Hepatocyte (in vitro differentiated cells): ENCODE measurements at places on chromosomes 3 and 15. TPM values are rescaled to one million over a fixed set of nuclear protein-coding genes. Genes with fewer than 3 reads are reported as not detected.

ARGFX gene
- not detected in 2 replicates for total RNA-seq

ATP2B2 gene
- total RNA-seq = 1.8 and 1.9 TPM in 2 replicates

FGF12 gene
- total RNA-seq = 2.1 and 4.9 TPM in 2 replicates

C2CD4A gene
- total RNA-seq = 0.12 and 0.13 TPM in 2 replicates

NAA80 gene
- 6.7 and 7.1 TPM in 2 replicates for total RNA-seq

DNA sequence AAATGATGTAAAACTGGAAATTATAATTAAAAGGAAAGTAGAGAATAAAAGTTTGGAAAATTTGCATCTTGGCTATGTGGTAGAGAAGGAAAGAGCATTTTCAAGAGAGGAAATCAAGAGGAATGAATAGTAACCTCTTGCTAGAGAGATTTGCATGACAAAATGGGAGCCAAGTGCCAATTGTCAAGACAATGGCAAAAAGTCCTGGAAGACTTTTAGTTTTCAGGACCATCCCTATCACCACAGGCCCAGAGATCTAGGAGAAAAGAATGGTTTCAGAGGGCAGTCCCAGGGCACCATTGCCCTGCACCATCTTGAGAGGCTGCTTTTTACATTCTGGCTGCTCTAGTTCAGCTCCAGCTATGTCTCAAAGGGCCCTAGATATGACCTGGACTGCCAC lies 1427.6 kb downstream of the ZPLD1 start:
- H3K4me1 ChIP-seq = no peaks in the 10 kb centered on the region
- H3K27me3 ChIP-seq = no peaks in the 10 kb centered on the region
- H3K4me3 ChIP-seq = no peak overlapping the region
- H3K27ac ChIP-seq = no peak overlapping the region

DNA sequence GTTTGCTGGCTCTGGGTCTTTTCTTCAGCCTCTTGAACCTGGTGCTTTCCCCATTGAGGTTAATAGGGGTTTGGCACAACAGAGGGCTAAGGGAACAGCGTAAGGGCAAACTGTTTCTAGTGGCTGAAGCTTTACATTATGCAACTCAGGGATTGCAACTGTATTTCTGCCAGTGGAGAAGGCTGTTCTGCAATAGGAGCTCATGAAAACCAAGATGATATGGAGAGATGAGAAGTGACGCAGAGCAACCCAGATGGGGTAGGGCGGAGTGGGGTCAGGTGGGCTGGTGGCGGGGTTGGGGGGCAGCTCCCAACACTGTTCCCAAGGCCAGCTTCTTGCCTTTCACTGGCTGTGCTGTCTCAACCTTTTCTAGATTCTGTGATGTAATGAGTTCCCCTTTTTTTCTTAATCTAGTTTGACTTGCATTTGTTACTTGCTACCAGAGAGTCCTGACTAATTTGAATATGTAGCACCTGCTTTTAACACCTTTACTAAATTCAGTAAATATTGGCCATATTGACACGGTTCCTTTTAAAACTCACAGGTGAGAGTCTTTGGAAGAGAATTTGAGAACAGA lies 7.2 kb downstream of the GXYLT2 start:
- H3K4me3 ChIP-seq = no peak overlapping the region
- no peak for DNase-seq
- no peaks in the 10 kb centered on the region for H3K27me3 ChIP-seq
- no peak overlapping the region for H3K27ac ChIP-seq
- H3K36me3 ChIP-seq = no peaks in the 10 kb centered on the region
- H3K4me1 ChIP-seq = peaks cover 40% of the 10 kb centered on the region

GRCh38 chr3:133074977-133075376 lies 36.8 kb downstream of the TMEM108 start:
- H3K4me1 ChIP-seq = peaks cover 7% of the 10 kb centered on the region
- no peaks in the 10 kb centered on the region for H3K36me3 ChIP-seq
- H3K27me3 ChIP-seq = no peaks in the 10 kb centered on the region
- DNase-seq = no peak
- H3K27ac ChIP-seq = no peak overlapping the region
- no peak overlapping the region for H3K4me3 ChIP-seq

DNA sequence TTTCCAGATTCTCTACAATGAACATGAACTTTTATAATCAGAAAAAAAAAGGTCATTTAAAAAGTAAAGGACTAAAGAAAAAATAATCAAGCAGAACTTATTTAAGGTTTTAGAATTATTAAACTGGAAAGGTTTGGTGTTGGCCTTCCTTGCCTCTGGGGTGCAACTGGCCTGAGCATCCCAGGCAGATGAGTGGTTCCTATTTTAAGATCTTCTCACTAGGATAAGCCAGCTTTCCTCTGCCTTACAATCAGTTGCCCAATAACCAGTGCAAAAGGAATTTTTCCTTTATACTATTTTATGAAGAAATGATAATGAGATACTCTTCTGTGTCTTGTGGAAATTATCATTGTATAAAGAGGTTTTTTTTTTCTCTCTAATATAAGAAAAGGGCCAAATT lies 56.6 kb downstream of the SEC22A start:
- no peaks in the 10 kb centered on the region for H3K4me1 ChIP-seq
- H3K27me3 ChIP-seq = no peaks in the 10 kb centered on the region
- no peak overlapping the region for H3K4me3 ChIP-seq
- H3K27ac ChIP-seq = no peak overlapping the region
- DNase-seq = no peak

GRCh38 chr3:184307915-184308314 lies 6.5 kb upstream of the EIF4G1 start:
- H3K27ac ChIP-seq = no peak overlapping the region
- H3K36me3 ChIP-seq = no peaks in the 10 kb centered on the region
- DNase-seq = no peak

DNA sequence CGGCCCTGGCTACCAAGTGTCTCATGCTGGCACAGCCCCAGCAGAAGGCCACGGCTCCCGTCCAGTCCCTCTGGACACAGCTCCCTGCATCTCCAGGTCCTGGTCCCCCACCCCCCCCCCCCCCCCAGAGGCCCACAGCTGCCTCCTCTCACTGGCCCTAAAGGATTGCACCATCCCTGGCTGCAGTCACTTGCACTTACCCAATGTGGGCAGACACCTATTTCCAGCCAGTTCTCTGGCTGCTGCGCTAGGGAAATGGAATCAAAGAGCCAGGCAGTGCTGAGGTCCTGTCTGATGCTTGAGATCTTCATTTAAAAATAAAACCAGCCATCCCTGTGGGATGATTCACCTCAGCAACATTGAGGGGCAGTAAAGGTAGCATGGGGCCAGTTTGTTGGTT lies 346.4 kb downstream of the OCA2 start:
- no peaks in the 10 kb centered on the region for H3K27me3 ChIP-seq
- H3K36me3 ChIP-seq = no peaks in the 10 kb centered on the region
- DNase-seq = no peak
- no peak overlapping the region for H3K4me3 ChIP-seq
- H3K4me1 ChIP-seq = no peaks in the 10 kb centered on the region

GRCh38 chr3:46541835-46542234 lies 24.3 kb downstream of the LRRC2 start:
- H3K27ac ChIP-seq = no peak overlapping the region
- no peak for DNase-seq
- no peaks in the 10 kb centered on the region for H3K36me3 ChIP-seq
- H3K4me1 ChIP-seq = no peaks in the 10 kb centered on the region
- H3K4me3 ChIP-seq = no peak overlapping the region

DNA sequence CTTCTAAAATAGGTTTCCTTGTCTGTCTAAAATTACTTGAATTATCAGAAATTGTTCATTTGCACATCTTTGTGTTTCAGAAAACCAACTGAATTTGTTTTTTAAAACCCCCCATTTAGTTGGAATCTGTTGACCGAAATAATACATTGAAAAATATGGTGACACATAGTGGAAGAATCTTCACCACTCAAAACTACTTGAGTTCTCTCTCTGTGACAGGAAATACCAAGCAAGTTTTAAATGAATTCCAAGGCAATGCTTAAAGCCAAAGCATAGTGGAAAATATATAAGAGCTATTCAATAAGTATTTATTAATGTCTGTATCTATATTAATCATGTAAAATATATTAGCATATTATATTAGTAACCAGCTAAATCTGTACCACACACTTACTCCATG lies 224.9 kb upstream of the COL8A1 start:
- H3K4me3 ChIP-seq = no peak overlapping the region
- H3K27ac ChIP-seq = no peak overlapping the region
- H3K36me3 ChIP-seq = no peaks in the 10 kb centered on the region
- H3K27me3 ChIP-seq = no peaks in the 10 kb centered on the region
- no peak for DNase-seq
